ENCODE measurements at places on chromosomes 2 and 18. TPM values are rescaled to one million over a fixed set of nuclear protein-coding genes. Genes with fewer than 3 reads are reported as not detected.

The MEP1B gene
- not detected for total RNA-seq

The CPO gene
- total RNA-seq = not detected

The IL37 gene
- total RNA-seq = not detected

The C1GALT1C1L gene
- 1.4 TPM for total RNA-seq

The PIKFYVE gene
- 16.8 TPM for total RNA-seq

The FAP gene
- total RNA-seq = 62.3 TPM

The ETAA1 gene
- total RNA-seq = 12.0 TPM

The RESP18 gene
- total RNA-seq = not detected

The COL6A3 gene
- 649 TPM for total RNA-seq

The CIDEA gene
- total RNA-seq = not detected

The HOXD12 gene
- total RNA-seq = not detected
